ENCODE measurements at places on chromosomes 5 and 9.

DNA sequence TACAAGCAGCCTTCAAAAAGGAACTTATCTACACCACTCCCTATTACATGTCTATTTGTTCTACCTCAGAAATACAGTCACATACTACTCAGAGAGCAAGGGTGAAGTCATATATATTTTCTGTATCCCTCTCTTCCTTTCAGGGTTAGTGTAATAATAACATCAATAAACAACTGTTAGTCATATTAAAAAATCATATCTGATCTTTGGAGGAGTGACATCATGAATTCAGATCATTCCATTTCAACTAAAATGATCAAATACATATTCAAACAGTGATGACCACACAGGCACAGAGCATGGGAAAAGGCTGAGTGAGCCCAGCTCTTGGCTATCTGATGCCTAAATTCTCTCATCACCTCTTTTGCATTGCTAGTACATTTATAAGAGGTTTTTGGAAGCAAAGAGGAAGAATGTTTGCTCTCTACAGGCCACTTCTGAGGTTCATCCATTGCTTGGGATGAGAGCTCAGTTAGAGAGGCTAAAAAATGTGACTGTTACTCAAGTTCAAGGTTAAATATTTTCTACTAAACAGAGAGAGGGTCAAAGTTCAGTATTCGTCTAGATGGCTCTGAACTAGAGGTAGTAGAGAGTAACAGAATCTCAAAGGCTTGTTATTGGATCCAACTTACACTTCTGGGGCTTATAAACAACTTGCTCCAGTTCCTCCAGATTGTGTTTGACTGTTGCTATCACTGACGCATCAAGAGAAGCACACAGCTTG is 39.0 kb downstream of the RIGI start:
- no peak for DNase-seq

GRCh38 chr5:11853796-11854195 is 50.5 kb downstream of the CTNND2 start:
- DNase-seq, result no peak

DNA sequence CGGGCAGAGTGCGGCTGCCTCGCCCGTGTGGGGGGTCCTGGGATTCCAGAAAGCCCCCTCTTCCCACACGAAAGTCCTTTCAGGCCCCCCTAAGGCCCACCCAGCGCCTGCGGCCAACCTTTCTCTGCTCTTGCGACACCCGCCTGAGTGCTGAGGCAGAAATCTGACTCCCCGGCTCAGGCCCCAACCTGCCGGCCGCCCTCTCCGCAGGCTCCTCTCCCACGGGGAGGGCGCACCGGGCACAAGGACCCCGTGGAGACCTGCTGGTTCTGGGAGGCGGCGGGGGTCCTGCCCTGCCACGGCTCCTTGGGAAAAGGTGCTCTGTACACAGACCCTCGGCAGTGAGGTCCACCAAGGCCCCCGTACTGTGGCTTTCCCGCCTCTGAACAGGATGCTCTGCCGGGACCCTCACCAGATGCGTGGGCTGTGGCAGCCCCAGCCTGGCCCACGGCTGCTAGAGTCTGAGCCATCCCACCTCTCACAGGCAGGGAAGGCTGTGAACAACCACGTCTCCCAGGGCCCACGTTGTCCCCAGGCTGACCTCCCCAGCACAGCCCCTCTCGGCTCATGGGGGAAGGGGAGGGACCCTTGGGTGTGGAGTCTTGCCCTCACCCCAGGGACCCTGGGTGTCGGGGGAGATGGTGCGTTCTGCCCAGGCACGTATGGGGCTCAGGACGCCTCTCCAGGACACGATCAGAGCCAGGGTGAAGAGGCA is 41.5 kb upstream of the EGFL7 start:
- DNase-seq, result no peak

DNA sequence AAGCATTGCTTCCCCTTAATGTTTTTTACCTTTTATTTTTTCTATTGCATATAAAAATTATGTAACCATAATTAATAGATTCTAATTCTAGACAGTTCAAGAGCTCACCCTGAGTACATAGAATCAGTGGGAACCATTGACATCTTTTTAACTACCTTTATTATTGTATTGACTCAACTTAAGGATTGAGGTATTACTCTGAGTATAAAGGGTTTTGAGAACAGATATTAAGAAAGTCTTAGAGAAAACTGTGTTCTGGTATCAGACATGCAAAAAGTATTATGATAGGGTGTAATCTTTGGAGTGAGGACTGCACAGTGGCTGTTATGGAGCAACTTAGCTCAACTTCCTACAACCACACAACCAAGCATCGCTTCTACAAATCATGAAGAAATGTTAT is 8.9 kb downstream of the SPEF2 start:
- no peak for DNase-seq

DNA sequence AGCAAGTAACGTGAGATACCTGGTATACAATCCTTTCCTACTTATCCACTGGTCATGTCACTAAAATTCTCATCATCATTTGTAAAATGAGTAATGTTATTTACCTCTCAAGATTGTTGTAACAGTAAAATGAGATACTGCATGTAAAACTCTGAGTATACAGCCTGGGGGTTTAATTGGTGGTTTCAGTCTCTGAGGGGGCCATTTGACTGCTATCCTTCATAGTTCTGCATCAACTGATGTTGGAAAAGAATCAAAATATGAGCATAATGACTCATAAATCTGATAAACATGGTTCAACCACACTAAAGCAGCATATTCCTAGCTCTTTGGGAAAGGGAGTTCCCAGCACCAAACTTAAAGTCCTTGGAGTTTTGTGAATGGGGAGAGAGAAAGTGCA is 181.0 kb upstream of the GHR start:
- no peak for DNase-seq

DNA sequence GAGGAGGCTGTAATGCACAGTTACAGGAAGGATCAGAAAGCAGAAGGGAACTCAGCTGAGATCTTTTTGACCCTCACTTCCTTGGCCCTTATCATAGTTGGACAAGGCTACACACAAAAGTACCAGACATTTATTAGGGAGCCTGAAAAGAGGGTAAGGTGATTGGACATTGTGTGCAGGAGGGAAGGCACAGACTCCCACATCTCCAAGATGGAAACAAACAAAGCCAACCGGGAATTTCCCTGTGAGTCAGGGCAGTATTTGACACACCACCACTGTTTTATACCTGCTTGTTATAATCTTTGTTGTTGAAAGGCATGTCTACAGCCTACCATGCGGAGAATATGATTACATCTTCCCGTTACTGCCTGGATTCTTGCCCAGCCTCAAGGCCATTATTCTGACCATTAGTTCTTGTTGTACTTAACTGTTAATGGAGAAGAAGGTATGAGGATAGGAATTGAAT is 3.0 kb upstream of the CCNG1 start:
- DNase-seq, result no peak

DNA sequence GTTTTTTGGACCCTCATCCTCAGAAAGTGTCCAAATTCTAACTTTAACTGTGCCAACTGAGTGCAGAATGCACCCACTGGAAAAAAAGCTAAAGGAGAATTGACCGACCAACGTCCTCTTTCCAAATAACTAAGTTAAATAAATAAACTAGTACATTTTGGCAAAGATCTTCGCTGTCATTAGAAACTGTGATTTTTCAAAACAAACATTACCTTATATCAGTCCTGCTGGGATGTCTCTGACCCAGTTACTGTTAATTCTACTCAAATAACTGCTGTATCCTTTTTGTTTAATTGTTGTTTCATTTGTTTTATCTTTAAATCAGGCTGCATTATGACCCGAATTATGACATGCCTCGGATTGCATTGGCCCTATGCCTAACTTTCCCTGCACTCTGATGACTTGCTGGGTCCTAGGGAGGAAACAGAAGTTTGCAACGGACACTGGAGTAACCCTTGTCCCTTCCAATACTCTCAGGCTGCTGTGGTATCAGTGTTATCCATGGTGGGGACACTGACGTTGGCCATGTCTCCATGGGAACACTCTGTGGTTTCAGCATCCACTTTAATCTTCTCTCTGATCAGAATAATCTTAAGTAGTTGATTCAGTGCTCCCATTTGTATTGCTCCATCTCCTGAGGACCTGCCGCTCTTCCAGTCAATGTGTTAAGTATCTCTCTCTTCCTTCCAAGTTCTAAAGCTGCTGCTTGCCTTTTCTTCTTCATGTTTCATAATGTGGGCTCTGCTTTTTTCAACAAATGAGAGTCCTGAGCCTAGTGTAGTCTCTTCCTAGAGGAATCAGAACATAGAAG is 11.1 kb upstream of the IFNA5 start:
- no peak for DNase-seq

DNA sequence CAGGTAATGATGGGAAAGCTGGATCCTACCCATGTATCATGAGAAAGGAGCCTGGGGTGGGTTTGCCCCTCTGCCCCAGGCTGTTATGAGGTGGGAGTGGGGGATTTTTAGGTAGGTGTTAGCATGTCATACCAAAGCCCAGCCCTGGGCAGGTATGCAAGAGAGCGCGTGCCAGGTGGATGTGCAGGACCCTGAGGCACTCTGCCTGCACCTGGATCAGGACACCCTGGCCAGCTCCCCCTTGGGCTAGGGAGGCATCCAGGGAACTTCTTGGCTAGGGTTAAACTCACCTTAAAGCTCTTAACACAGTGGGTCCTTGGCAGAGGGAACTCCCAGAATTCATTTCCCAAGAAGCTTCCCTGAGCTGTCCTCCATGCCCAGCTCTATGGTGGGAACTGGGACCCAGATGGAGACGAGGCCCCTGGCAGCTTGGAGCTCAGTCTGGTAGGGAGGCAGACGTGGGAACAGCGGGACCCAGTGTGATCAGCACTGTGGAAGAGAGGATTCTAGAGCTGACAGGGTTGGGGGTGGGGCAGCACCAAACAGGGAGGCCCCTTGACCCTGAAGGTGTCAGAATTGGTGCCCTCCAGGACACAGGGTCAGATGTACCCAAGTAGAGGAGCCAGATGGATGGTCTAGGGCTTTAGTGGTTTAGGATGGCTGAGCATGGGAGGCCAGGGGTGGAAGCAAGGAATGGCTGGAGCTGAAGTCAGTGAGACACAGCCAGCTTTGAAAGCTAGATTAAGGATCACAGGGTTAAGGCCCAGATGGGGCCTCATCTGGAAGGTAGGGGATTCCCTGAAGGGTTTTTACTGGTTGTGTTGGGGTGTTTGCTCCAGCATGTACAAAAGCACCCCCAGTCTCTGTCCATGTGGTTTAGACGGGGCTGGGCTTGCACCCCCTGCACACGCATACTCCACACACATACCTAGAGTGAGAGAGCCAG is 2.2 kb upstream of the PRR7 start:
- DNase-seq, result no peak

DNA sequence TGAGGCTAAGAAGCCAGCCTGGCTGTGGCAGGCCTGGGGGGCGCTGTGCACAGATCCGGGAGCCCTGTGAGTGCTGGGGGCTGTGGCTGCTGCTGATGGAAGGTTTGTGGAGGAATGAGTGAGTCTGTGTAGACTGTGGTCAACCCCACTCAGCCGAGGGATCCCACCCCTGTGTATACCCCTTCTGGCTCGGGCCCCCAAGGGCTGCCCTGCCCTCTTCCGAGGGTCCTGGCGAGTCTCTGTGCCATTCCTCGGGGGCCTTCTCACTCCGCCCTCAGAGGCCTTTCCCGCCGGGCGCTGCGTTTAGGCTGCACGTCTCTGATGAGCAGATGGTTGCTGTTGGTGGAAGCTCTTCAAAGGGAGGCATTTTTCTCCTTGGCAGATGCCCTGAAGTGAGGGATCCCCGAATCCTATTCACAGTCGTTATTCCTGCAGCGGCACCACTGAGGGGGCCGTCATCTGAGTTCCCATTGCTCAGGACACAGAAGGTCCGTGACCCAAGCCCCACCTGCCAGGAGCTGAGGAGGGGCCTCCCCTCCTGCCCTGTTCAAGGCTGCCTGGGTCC is 94.1 kb downstream of the RXRA start:
- DNase-seq, result no peak

DNA sequence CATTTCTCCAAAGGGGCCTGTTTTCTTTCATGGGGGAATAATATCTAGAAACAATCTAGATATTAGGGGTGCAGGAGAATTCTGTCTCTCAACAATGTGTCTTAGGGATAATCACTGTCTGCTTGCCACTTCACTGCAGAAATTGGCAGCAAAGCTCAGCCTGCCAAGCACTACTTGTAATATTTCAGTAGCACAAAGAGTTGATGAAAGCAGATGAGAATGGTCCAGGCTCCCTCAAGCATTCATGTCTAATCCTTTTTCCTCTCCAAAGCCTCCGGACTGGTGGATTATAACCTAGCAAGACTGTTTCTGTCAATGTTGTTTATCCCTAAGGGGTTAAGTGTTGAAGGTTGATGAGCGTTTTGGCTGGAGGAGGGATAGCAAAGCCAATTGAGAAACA is 13.3 kb upstream of the MPDZ start:
- no peak for DNase-seq

- DNase-seq, result no peak
Measured at GRCh38 chr9:116000748-116001329, 152.8 kb upstream of the PAPPA start.

DNA sequence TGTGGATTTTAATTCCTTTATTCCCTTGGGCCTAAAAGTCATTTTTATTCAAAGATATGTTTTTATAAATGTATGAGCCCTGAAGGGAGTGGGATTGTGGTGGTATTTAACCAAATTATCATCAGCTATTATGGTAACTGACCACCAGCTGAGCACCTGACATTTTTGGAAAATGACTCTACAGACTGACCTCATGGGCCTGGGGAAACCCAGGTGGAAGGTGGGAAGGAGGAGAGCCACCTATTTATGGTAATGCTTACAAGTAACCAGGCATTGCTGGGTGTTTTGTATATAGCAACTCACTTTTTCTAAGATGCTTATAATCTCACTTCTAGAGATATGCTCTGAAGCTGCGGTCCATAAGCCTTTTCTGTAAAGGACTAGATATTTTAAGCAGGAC is 22.3 kb upstream of the NFIB start:
- no peak for DNase-seq
